ENCODE measurements at places on chromosomes 16 and 17. TPM values are rescaled to one million over a fixed set of nuclear protein-coding genes. Genes with fewer than 3 reads are reported as not detected.

The TMEM238L gene
- total RNA-seq, result not detected

The ADORA2B gene
- total RNA-seq, result 3.3 TPM

The IQCK gene
- total RNA-seq, result 6.2 TPM

The PPY gene
- total RNA-seq, result not detected

The SYT17 gene
- 5.6 TPM for total RNA-seq

The KAT8 gene
- 68.7 TPM for total RNA-seq

The WNT9B gene
- total RNA-seq, result not detected

The GALR2 gene
- 0.86 TPM for total RNA-seq

The RAB26 gene
- total RNA-seq, result 4.3 TPM

The PRSS53 gene
- total RNA-seq, result 2.5 TPM

The DNAH2 gene
- 0.21 TPM for total RNA-seq

GRCh38 chr17:68449021-68449739, 8.1 kb downstream of the WIPI1 start:
- no peak for DNase-seq

DNA sequence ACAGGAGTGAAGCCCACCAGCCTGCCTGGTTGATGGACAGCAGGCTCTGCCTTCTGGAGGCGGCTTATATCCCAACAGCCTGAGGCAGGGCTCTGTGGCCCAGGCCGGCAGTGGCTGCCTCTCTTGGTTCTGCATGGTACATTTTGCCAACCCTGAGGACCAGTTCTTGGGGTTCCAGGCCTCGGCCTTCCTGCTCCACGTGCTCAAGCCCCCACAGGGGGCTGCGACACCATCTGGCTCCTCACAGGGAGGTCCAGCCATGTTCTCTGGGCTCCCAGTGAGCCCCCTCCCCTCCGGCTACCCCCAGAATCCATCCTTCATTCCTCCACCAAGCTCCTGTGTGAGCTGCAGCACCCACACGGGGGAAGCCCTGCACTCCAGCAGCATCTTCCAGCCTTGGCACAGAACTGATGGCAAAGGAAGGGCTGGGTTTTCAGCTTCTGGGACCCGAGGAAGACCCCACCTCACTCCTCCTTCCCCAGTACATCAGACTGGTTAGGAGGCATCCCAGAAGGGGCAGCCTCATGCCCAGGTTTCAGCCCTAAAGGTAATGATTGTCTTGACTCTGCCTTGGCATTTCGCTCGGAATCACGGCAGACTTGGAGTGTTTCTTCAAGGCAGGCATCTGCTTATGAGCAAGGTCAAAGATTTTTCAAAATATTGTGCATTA, 231.2 kb downstream of the CPPED1 start:
- no peak for DNase-seq

DNA sequence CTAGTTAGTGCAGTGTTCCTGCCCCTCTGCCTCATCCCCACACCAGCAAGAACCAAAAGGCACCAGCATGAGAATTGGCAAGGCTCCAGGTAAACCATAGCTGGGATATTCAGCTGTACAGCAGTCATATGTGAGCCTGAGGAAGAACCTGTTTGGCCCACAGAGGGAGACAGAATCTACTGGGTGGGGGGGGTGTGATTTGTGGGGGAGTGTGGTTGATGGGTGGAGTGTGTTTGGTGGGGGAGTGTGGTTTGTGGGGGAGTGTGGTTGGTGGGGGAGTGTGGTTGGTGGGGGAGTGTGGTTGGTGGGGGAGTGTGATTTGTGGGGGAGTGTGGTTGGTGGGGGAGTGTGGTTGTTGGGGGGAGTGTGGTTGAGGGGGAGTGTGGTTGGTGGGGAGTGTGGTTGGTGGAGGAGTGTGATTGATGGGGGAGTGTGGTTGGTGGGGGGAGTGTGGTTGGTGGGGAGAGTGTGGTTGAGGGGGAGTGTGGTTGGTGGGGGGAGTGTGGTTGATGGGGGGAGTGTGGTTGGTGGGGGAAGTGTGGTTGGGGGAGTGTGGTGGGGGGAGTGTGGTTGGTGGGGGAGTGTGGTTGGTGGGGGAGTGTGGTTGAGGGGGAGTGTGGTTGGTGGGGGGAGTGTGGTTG, 19.5 kb downstream of the MINK1 start:
- DNase-seq, result no peak

GRCh38 chr17:79618383-79619067, 7.7 kb upstream of the RBFOX3 start:
- DNase-seq, result no peak

- DNase-seq, result no peak
These were observed 35.6 kb upstream of the CACNG4 start for GRCh38 chr17:66928949-66929348.

- DNase-seq, result no peak
These were observed 15.2 kb downstream of the SLC12A3 start for GRCh38 chr16:56880176-56880575.

GRCh38 chr17:73410586-73411312, 98.9 kb upstream of the CDC42EP4 start:
- no peak for DNase-seq

DNA sequence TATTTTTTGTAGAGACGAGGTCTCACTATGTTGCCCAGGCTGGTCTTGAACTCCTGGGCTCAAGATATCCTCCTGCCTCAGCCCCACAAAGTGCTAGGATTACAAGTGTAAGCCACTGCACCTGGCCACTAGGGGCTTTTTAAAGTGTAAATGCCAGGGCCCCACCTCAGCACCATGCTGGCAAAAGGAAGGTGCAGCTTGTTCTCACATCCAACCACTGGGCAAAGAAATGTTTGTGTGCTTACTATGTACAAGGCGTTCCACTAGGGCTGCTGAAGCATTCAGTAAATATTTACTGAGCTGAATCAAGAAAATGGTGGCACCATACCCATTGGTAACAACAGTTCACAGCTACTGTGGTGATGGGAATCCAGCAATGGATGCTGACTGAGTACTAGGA, 22.6 kb downstream of the COG1 start:
- no peak for DNase-seq

DNA sequence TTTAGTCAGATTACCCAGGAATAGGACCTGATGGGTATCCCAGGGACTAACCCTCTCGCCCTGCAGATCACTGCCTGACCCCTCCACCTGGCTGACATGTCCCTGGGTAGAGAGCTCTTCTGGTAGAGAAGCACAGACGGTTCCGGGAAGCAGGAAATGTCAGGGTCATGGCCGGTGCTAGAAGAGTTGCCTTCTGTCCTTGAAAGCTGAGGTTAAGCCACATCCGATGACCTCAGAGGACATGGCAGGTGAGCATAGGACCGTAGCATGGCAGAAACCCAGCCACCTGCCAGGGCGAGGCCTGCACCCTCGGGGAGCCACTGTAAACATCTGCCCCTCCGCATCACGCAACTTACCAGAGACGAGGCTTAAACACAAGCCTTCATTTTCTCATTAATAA, 483.7 kb downstream of the SOX9 start:
- DNase-seq, result no peak

GRCh38 chr16:22624038-22624799, 113.5 kb downstream of the NPIPB5 start:
- DNase-seq, result peak; percentile 43

- DNase-seq, result no peak
These were observed 36.7 kb downstream of the GRIN2C start for GRCh38 chr17:74822939-74823367.

DNA sequence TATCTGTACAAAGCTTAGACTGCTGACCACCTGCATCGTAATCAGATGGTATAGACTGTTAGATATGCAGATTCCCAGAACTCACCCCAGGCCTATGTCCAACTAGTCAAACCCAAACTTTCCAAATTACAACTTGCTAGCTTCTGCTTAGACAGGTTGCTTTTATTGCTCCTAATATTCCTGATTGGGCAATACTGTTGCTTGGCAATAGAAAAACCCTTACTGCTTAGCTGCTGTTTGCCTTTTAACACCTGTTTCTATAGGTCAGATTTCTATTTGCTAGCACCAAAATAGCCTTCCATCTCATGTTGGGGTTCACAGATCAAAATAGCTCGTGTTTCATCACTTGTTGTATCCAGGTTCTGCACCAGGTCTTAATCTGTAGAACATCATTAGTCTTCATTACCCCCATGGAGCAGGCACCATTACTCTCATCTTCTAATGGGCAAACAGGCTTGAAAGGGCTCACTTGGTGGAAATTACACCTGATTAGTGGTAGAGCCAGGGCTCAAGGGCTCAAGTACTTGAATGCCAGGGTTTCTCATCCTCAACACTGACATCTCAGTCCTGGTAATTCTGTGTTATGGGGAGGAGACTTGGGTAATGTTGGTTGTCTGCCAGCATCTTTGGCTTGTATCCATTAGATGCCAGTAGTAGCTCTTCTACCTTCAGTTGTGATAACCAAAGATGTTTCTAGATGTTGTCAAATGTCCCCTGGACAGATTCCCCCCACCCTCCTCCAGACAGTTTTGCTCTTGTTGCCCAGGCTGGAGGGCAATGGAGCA, 2.7 kb downstream of the ZP2 start:
- no peak for DNase-seq

DNA sequence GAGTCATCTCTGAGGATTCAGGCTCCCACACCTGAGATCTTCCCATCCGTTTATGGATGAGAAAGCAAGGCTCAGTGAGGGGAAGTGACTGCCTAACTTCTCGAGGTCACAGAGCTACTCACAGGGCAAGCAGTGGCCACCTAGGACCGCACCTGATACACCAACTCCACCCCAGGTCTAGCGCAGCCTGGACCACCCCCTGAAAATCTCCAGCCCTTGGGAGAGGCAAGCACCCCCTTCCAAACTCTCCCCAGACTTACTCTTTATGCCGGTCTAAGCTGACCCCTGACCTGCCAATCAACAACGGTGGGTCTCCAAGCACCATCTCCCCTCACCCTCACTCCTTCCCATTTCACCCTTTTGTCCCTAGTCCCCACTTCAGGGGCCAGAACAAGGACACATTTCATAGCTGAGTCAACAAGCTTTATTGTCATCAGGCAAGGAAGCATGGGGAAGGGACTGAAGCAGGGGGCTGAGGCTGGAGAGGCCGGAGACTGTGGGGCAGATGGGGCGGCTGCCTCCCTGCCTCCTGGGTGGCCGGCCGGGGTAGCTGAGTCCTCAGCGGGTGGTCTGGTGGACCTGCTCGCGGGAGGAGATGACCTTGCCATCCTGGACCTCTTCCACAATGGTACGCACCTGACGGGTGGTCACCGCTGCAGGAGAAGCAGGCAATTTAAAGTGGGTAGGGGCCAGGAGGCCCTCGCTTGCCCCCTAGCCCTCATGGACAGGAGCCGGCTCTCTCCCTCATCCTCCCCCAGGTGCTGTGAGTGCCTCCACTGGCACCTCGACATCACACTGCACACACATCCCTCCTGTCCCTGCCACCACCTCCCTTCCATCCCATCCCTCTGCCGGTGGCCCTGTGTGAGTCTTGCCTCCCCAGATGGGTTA, 5.1 kb downstream of the KRT17 start:
- DNase-seq, result no peak

DNA sequence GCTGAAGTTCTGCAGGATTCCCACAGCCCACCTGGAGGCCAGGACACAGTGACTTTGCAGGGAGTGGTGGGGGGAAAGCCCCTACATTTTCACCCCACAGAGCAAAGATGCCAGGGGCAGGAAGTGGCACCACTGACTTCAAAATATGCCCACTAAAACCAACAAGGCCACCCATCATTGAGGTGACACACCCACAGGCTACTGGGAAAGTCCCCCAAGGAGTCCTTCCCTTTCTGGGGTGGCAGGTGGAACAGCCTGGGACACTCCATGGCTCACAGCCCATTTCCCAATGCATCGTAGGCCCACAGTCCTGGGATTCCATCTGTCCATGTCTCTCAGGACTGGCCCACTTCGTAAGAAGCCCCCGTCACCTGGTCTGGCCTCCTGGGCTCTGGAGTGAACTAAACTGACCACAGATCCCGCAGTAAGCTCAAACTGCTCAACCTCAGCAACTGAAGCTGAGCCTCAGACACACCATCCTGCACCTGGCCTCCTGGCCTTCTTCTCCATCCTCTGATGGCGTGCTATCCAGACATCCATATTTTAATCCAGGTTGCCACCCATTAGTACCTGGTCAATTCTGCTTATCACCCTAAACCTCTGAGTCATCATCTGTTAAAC, 7.5 kb upstream of the CCL1 start:
- no peak for DNase-seq

GRCh38 chr17:77433385-77434135, 292.8 kb downstream of the SEC14L1 start:
- no peak for DNase-seq

DNA sequence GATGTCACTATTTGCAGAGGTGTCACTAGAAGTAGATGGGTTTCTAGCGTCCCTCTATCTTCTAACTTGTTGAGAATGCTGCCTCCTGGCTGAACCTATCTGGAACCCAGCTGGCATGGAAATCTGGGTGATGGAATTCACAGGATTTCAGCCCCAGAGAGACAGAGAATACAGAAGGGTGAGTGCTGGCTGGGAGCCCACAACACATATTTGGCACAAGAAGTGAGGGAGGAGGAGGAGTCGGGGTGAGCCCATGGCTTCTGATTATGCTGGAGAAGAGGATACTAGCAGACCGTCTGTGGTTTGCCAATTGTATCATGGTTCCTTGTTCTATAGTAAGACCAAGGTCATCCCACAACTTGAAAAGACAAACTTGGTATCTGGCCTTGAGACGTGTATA, 557.8 kb upstream of the SALL1 start:
- DNase-seq, result no peak

DNA sequence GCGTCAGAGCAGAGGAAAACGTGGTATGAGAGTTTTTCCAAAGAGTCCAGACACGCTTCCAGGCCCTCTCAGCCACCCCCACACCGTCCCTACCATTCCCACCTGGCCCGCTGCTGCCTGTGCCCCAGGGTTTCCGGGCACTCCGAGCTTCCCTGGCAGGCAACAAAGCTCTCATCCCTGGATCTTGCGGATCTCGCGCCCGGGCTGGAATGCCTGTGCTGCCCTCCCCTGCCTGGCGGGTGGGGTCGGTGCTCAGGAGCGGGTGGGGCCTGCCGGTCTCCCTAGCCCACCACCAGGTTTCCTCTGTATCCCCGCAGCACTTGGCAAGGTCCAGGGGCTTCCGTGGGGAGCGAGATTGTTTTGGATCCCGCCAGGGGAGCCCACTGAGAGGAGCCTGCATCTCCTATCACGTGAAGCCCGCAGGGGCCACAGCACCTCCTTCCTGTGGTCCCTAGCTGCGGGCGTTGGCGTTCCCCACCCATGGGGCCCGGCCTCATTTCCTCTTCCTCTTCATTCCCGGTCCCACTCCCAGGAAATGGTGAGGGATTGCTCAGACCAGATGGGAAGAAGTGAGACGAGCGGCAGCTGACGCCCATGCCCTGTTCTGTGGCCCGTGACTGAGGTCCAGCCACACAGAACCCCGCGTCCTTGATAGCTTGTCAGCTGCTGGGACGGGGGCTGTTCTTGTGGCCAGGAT, 11.0 kb downstream of the TBC1D24 start:
- no peak for DNase-seq
